ENCODE measurements at places on chromosomes 2 and 18. TPM values are rescaled to one million over a fixed set of nuclear protein-coding genes. Genes with fewer than 3 reads are reported as not detected.

Gene SERPINB12
- not detected for total RNA-seq

Gene COLEC12
- 0.03 TPM for total RNA-seq

DNA sequence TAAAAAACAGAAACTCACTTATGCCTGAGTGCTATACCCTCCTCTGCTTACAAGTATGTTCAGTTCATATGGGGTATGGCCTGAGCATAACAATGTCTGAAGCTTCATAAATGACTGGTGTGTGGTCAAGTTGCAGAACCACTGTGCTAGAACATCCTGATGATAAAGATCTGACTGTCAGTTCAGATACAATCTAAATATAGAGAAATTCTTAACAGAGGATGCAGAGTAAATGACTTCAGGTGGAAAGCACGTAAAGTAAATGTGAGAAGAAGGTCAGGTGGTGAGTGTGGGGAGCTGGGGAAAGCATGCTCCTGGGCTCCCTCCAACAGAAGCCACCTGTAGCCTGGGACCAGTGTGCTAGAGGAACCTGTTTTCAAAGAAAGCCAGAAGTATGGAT, 926.2 kb downstream of the TSN start:
- no peak overlapping the region for H3K4me3 ChIP-seq
- no peak for DNase-seq
- H3K4me1 ChIP-seq: no peaks in the 10 kb centered on the region
- no peak overlapping the region for H3K27ac ChIP-seq

GRCh38 chr2:68796295-68796905, 61.8 kb downstream of the ARHGAP25 start:
- H3K4me3 ChIP-seq: no peak overlapping the region
- peaks cover 6% of the 10 kb centered on the region for H3K27me3 ChIP-seq
- H3K27ac ChIP-seq: no peak overlapping the region
- DNase-seq: no peak

GRCh38 chr2:55169915-55170314, 62.2 kb downstream of the CLHC1 start:
- no peak for DNase-seq
- H3K4me1 ChIP-seq: no peaks in the 10 kb centered on the region
- H3K36me3 ChIP-seq: no peaks in the 10 kb centered on the region
- no peak overlapping the region for H3K4me3 ChIP-seq
- no peaks in the 10 kb centered on the region for H3K27me3 ChIP-seq
- no peak overlapping the region for H3K27ac ChIP-seq

Gene PID1
- not detected for total RNA-seq

- no peaks in the 10 kb centered on the region for H3K27me3 ChIP-seq
- peaks cover 15% of the 10 kb centered on the region for H3K4me1 ChIP-seq
- H3K36me3 ChIP-seq: no peaks in the 10 kb centered on the region
- H3K4me3 ChIP-seq: no peak overlapping the region
- peak; percentile 47 for DNase-seq
Observed at GRCh38 chr2:54522624-54523281, 66.6 kb downstream of the SPTBN1 start.

DNA sequence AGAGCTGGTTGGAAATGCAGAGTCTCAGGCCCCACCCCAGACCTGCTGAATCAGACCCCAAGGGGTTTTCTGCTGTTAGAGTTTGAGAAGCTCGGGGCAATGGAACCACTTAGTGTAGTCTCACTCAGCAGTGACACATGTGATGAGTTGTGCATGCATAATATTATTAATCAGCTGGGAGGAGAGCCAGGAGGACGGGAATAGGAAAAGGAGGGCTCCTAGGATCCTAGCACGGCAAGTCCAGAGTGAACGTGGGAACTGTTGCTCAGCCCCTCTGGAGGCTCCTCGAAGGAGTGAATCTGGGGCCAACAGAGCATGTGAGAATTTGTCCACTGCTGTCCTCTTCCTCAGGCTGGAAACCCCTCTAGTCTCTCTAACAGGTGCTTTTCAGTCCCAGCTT, 87.1 kb downstream of the HS1BP3 start:
- no peak overlapping the region for H3K27ac ChIP-seq
- H3K4me1 ChIP-seq: peaks cover 8% of the 10 kb centered on the region
- H3K27me3 ChIP-seq: peaks cover 1% of the 10 kb centered on the region

- peaks cover 13% of the 10 kb centered on the region for H3K4me1 ChIP-seq
- peak overlapping the region; percentile 97 for H3K27ac ChIP-seq
- no peaks in the 10 kb centered on the region for H3K36me3 ChIP-seq
- peak overlapping the region; percentile 100 for H3K4me3 ChIP-seq
- no peaks in the 10 kb centered on the region for H3K27me3 ChIP-seq
- peak; percentile 27 for DNase-seq
Observed at GRCh38 chr2:206083602-206084438, 2.2 kb downstream of the INO80D start.

DNA sequence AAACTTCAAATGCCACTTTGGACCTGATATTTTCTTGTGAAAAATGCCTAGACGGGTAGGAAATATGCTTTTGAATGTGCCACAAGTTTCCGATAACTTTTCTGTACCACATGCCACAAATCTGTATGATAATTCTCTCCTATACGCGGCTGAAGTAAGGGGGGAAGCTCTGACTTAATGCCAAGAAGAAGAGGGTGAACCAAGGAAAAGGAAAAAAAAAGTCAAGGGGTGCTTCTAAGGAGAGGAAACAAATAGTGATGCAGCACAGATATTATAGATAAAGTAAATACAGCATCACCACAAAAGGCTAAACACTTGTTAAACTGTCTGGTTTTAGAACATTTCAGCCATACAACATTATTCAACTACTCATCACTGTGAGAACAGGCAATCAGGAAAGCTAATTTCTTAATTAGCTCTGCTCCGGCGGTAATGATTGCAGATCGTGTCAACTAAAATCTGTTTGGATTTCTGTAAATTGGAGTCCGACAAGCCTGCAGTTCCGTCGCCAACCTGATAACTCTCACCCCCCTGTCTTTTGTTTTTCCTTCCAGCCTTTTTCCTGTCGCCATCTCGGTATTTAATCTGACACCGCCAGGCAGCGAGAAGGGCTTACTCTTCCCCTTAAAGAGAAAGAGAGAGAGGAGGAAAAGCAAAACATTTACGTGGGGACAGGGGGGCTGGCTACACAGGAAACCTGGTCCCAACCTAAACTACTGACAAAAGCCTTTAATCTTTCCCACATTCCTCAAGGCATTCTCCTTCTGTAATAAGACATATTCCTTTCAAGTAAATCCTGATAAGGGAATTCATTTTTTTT, 67.5 kb downstream of the ZEB2 start:
- no peaks in the 10 kb centered on the region for H3K36me3 ChIP-seq
- DNase-seq: no peak
- no peak overlapping the region for H3K27ac ChIP-seq
- no peak overlapping the region for H3K4me3 ChIP-seq
- no peaks in the 10 kb centered on the region for H3K4me1 ChIP-seq

Gene ASXL3
- total RNA-seq: 0.15 TPM

Gene CAPN14
- total RNA-seq: 1.3 TPM

GRCh38 chr2:203936535-203936934, at the start of gene ICOS:
TSS of gene ICOS (plus strand) at chr2:203936763. CDS start at chr2:203936815, 52 bp downstream.
- H3K4me3 ChIP-seq: no peak within 1 kb of the TSS
- DNase-seq: no peak
- no peaks in the 10 kb centered on the region for H3K36me3 ChIP-seq
- H3K27ac ChIP-seq: no peak within 1 kb of the TSS
- H3K27me3 ChIP-seq: no peaks in the 10 kb centered on the region

DNA sequence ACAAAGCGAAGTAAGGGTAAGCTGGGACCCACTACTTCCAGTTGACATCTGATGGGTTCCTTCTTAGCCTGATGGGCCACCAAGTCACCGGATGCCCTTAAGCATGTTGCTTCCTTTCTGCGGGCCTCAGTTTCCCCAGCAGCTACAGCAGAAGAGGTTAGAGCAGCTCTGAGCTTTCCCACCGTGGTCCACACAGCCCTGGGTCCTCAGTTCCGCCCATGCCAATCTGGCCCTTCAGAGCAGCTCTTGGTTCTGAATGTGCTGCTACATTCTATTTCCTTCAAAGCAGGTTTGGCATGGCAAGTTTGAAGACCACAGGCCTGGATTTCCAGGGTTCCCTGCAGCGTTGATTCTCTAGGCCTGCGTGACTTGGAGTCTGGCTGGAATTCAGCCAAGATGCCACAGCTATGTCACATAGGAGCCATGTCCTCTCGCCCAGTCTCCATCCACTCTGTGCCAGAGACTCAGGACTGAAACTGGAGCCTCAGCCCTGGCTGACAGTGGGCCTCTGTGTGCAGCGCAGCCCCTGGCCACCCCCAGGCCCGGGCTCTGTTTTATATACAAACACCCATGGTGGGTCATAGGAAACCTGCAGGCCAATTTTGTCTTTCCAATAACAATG, 79.6 kb downstream of the TFCP2L1 start:
- H3K36me3 ChIP-seq: no peaks in the 10 kb centered on the region
- no peak overlapping the region for H3K4me3 ChIP-seq
- peaks cover 2% of the 10 kb centered on the region for H3K27me3 ChIP-seq
- H3K4me1 ChIP-seq: no peaks in the 10 kb centered on the region
- H3K27ac ChIP-seq: no peak overlapping the region
- no peak for DNase-seq

Measured in GM12878 (cell line).